ENCODE measurements at places on chromosomes 3 and 15.
A peak's percentile ranks its signal among the peaks of the same experiment; 100 is the strongest.

DNA sequence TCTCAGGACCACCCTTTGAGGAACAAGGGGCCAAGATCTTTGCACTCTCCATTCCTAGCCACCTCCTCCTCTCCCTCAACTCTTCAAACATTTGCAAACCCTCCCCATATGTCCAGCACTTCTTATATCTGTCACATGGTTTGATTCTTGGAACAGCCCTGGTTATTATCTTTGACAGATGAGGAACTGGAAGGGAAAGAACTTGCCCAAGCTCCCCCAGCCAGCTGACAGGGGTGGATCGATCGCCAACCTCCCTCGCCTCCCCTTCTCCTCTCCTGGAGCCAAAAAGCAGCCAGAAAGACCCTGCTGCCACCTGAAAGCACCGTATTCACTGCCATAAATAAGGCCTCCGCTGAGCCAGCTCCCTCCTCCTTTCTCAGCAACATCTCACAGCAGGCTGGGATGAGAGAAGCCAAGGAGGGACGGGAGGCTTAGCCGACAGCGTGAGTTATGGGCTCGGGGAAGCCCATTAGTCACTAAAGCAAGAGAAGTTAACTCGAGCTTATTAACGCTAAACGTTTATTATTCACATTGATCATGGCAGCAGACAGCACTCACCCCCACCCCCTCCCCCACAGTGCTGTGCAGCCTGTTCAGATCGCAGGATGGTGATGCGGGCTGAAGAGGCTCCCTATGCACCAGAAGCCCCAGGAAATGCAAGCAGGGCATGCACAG, 22.2 kb upstream of the FGD5 start:
- DNase-seq: no peak

- DNase-seq: no peak
Observed at GRCh38 chr3:196792771-196793170, 53.1 kb downstream of the PAK2 start.

- DNase-seq: no peak
Observed at GRCh38 chr3:16406579-16406978, 106.9 kb downstream of the RFTN1 start.

DNA sequence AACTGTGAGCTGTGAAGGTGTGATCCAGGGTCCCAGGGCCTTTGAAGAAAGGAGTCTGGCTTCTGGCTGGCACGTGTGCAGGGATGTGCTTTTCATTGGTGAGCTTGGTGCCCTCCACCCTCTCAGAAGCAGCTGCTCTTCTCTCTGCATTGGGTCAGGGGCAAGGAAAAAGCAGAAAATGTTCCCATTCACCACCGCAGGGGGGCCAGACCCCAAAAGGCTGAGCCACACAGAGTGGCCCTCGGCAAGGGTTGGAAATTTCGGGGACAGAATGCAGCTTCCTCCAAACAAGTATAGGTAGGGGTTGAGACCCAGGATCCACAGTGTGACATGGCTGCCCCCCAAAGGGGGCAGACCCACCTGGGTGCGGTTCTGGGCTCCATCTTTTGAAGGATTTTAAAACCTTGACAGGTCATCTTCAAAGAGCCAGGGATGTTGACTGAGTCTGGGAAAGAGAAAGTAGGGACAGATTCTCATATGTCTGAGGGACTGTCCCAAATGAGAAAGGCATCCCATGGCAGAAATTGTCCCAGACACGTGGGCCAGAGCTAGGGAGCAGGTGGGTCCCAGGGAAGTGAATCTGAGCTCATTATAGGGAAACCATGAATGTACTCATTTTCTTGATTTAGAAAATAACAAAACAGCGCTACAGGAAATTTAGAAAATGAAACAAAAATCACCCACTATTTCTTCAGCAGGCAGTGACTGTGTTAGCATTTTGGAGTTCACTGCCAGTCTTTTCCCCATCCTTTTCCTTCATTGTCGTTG, 2.7 kb downstream of the CSK start:
- DNase-seq: no peak

GRCh38 chr15:94417501-94418293, 186.3 kb downstream of the MCTP2 start:
- DNase-seq: no peak

- DNase-seq: no peak
Observed at GRCh38 chr3:54935869-54936268, 8.0 kb upstream of the LRTM1 start.

DNA sequence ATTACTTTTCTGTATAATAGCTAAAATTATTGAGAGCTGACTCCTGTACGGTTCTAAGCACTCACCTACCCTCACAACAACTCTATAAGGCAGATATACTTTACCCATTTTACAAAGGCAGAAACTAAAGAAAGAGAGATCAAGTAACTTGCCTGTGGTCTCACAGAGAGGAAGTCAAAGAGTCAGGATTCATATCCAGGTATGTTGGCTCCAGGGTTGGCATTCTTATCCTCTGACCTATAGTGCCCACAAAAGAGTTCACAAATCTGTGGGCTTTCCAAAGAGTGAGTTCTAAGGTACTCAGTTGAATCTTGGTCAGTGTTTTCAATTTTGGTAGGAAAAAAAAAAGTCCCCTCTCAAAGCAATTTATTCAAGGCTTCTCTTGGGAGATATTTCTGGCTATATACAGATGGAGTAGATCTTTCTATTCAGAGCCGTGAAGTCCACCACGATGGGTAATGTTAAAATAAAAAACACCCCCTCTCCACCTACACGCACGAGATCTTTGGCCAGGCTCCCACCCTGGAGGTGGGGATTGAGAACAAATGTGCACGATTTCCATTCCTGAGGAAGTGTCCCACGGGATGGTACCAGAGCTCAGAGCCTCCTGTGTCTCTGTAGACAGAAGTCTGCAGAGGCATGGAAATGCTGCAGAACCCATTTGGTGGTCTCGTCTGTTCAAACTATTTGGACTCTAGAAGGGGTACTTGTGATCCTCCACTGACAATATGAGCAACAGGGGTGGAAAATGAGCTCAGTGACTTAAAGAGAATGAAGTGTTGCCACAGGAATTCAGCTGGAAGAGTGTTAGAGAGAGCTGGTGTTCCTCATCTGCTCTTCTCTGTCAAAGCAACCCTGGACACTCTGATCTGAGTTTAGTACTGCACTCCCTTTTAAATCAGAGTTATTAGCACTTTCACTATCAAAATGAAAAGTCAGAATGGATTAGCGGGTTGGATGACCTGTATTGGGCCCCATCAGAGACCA, 212.1 kb upstream of the EIF1B start:
- no peak for DNase-seq

DNA sequence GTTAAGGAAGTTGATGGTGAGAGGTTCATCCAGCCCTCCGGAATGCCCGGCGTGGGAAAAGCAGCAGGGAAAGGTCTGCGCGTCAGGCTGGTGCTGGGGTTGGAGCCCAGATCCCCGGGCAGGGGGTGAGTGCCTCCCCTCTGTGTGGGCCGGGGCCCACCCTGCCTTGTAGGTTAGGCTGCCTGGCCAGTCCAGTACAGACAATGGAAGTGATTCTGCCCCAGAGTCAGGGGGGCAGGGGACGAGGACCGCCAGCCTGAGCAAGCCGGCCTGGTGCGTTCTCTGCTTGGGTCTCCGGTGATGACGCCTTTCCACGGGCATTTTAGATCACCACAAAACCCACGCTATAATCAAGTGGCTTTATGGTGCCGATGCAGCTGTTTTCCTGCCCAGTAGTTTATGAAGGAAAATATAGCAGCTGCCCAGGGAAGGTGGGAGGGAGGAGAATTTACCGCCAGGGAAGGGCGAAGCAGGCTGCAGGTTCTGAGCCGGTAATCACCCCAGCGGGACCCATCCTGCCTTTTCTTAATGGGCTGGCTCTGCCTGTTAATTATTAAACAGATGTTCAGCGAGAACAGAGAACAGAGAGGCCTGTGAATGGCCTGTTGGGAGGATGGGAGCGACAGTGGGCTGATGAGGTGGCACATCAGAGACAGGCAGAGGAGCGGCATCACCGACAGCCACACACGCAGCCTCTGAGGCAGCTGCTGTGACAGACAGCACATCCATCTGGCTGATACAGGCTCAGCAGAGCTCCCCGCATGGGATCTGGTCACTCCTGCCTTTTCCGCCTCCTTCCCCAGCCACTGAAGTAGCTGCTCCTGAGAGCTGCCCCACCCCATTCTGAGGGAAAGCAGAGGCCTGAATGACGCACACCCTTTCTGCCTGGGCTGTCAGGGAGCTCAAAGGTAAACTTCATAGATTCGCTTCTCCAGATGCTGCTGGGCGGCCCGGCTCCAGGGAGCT, 35.2 kb downstream of the BDH1 start:
- DNase-seq: peak; percentile 98

GRCh38 chr15:90035840-90036230, 34.7 kb downstream of the ZNF710 start:
- no peak for DNase-seq

DNA sequence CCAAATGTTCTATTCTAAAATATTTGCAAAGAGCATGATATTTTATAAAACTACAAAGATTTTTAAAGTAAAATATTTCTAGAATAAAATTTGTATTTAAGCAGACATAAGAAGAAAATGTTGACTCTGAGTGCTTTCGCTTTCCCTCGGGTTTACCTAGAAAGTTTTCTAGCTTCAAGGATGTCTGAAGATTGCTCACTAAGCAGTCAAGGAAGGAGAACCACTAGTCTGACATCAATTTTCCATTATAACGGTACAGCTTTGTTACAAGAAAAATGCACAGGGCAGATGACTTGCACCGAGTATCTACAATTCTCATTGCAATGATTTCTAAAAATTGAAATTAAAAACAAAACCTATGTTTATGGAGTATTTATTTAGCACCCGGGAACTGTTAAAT, 14.2 kb downstream of the GPR15 start:
- DNase-seq: no peak

- peak; percentile 71 for DNase-seq
Observed at GRCh38 chr3:171760477-171760876, 49.8 kb downstream of the PLD1 start.

DNA sequence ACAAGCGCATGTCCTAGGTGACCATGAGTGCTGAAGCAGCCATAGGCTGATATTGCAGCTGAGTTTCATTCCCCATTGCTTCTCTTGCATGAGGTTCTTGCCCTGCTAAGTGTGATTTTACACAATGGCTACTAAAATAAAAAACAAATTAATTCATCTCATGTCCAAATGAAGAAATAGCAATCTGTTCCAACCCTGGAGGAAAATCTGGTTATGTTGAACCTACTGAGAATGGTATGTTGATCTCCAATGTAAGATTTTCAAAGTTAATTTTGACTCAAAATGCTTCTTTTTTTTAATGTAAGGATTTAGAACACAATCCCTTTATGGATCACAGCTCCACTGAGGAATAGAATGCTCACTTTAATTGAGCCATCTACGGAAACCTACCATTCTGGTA, 254.2 kb upstream of the CRBN start:
- no peak for DNase-seq

DNA sequence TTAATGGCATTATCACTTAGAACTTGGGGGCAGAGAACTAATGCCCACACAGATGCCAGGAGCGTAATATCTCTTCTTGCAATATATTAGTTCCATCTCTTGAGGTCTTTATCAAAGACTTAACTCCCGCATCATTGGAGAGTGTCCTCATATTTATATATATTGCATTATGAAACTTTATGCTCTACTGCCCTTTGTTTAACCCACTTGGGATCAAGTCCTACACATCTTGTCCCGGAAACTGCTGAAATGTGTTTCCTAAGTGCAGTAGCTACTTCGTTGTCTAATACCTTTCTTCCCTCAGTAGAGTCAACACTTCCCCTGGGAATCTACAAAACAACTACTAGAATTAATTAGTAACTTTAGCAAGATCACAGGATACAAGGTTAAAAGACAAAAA, 1029.2 kb downstream of the OTOL1 start:
- no peak for DNase-seq

- DNase-seq: peak; percentile 94
Observed at GRCh38 chr15:44536302-44536961, 515 bp upstream of the EIF3J start.

DNA sequence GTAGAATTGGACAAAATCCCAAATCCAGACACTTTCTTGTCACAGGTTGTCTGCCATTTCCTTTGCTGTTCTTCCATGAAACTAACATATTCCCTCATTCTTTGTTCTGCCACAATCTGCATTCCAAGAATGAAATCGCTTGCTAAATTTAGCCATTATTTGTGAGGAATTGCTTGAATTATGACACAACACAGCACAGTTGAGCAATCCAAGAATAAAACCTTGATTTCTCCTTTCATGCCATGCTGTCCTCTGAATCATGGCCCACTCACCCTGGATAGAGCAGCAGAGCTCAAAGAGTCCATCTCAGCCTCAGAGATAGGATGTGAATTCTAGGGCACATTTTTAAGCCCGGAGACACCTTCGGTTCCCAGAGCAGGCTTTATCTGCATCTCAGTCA, 35.2 kb upstream of the GREM1 start:
- DNase-seq: no peak

DNA sequence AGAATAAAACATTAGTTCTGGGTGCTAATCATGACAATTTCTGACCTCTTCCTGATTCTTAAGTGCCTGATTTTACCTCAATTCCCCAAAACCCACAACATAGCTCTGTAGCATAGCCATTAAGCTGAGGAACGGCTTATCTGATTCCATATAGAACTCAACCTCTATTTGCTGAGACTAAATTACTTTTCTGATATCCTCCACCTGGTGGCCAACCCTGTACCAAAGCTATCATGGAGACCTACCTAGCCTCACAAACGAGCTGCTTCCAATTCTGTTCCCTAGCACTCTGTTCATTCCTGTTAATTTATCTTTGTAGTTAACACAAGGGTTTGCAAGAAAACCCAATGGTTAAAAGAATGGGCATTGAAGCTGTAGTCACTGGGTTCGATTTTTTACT, 245.2 kb downstream of the PLOD2 start:
- DNase-seq: no peak

DNA sequence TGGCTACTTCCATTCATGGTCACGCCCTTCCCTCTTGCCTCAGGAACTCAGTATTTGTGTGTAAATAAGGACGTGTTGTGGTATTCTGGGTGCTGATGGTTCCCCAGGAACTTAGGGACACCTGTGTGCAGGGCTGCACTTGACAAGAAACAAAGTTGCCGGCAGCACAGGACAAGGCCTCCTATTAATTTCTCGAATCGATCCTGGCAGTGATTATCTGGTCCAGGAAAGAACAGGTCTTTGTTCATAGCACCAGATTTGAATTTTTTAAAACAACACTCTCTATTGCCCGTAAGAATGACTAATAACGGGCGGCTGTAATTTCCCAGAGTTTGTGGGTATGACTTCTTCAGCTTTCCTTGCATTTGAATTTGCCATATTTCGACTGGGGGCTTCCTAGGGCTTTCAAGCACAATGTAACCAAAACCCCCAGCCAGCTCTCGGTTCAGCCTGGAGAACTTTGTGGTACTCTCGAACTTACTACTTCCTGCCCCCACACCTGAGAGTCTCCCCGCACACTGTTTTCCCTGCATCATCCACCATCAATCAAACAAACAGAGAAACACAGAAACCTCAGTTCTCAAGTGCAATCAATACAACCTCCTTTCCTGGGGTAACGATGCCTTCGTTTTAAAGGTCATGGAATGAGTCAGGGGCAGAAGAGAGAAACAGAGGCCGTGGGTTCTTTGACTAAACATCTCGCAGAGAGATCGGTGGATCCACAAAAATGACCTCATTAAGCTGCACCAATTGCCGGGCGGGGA, 241.7 kb upstream of the ICE2 start:
- no peak for DNase-seq

DNA sequence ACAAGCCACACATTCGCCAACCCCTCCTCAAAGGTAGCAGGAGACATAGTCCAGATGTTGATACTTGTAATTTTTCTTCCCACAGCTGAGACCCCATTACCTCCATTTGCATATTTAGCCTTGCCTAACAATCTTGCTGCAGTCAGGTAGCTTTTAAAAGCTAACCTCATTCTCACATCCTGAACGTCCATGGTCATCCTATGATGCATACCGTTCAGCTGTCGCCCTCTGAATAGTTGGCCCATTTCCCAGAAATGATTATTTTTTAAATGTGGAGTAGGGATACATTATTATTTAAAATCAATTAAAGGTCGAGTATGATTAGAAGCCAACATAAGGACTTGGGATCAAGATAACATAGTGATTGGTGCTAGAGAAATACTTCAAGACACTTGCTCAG, 165.0 kb downstream of the MEX3B start:
- no peak for DNase-seq
